ENCODE measurements at places on chromosomes 6 and 20.

- DNase-seq, result no peak
These were observed 35.7 kb upstream of the CD93 start for GRCh38 chr20:23121751-23122320.

GRCh38 chr6:33028220-33028849 is 18.9 kb upstream of the HLA-DOA start:
- no peak for DNase-seq

GRCh38 chr20:37276494-37277252 is 12.8 kb upstream of the MANBAL start:
- no peak for DNase-seq

GRCh38 chr20:44039741-44040140 is 125.1 kb downstream of the TOX2 start:
- no peak for DNase-seq

GRCh38 chr20:61960836-61961235 is 104.8 kb downstream of the TAF4 start:
- DNase-seq, result no peak

DNA sequence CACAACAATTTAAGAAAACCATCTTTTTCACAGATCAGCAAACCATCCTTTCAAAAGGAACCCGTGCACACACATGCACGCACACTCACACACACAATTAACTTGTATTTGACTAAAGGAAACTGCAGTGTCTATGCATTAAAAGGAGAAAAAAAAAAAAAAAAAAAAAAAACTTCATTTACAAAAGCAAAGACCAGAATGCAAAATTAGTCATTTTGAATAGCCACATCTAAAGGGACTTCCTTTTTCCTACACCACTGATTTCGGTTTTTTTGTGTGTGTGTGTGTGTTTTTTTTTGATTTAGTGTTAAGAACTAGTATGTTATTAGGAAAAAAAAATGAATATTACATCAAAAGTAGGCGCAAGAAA is 6.3 kb downstream of the ZMYND8 start:
- no peak for DNase-seq

- no peak for DNase-seq
These were observed 172.5 kb downstream of the HS3ST5 start for GRCh38 chr6:114170372-114170771.

DNA sequence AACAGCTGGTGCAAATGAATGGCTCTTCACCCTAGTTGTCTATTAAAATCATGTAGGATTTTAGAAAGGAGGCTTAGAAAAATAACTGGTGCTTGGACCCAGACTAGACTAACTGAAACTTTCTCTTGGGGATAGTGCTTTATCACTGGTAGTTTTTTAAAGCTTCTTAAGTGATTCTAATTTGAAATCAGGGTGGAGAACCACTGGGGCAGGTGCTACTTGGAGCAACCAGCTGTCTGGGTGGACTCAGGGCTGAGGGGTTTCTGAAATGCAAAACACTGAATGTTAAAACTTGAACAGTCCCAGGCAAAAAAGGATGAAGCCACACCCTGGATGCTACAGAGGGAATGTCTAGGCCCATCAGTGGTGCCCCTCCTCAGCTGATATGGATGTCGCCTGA is 81.2 kb downstream of the PXDC1 start:
- no peak for DNase-seq

- DNase-seq, result no peak
These were observed 23.8 kb downstream of the SAYSD1 start for GRCh38 chr6:39091220-39091619.

- no peak for DNase-seq
These were observed 196.0 kb downstream of the MAFB start for GRCh38 chr20:40493071-40493470.

GRCh38 chr6:142853244-142854180 is 91.5 kb downstream of the HIVEP2 start:
- no peak for DNase-seq

GRCh38 chr6:34207695-34208443 is 28.8 kb upstream of the HMGA1 start:
- peak; percentile 42 for DNase-seq

DNA sequence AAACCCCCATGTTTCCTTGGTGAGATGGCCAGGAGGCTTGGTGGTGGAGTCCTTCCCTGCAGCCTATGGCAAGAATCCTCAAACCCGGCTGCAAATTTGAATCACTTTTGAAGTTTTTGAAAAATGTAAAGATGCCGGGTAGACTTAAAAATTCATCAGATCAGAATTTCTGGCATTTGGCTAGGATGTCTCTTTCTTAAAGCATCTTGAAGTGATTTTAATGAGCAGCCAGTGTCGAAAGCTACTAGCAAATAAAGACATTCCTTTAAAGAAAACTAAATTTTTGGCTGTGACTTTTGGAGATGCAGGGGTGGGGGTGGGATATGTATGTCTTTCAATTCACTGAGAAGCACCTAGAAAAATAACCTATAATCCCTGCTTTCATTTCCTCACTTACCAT is 25.6 kb upstream of the NOX3 start:
- DNase-seq, result no peak

GRCh38 chr6:31287619-31288018 is 15.7 kb upstream of the HLA-C start:
- no peak for DNase-seq

DNA sequence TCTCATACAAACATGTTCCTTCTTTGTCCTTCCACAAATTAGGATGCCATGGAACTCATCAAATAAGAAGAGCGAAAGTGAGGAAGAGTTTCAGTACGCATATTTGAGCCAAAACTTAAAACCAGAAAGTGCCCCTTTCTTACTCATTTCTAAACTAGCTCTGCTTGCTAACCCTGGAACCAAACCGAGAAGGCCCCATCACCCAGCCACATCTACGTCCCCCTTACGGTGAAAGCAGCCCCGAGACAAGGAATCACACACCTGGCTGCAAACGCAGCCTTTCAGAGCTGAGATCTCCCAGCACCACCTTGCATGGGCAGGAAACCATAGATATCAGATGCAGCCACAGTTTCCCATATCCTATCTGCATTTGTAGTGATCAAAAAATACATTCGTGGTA is 28.5 kb downstream of the TRERF1 start:
- DNase-seq, result peak; percentile 63

- DNase-seq, result no peak
These were observed 27.3 kb upstream of the CHMP4B start for GRCh38 chr20:33783818-33784217.

Data from activated CD4-positive, alpha-beta T cell treated with anti-CD3 and anti-CD28 coated beads, Interleukin-2, amount 50 U/mL, for 48 hours (primary cell).